ENCODE measurements at places on chromosomes 5 and 9.

DNA sequence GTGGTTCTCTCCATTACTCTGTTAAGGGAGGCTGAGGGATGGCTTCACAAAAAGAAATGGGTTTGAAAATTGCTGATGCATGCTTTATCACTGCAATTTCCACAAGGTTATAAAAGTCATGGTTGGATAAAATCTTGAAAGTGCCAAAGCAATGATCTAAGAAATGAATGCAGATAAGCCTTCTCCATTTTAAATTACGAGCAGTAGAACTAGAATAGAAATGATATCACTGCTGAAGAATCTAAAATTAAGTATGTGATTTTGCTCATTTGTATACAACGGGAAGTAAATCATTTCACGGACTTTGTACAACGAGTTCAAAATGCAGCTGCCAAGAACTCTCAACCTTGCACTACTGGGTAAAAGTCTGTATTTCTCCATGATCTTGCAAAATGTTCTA lies 299.0 kb downstream of the PRELID2 start:
- H3K4me1 ChIP-seq, result no peaks in the 10 kb centered on the region
- no peak overlapping the region for H3K27ac ChIP-seq
- H3K27me3 ChIP-seq, result no peaks in the 10 kb centered on the region
- no peak overlapping the region for H3K4me3 ChIP-seq
- DNase-seq, result no peak

- H3K36me3 ChIP-seq, result no peaks in the 10 kb centered on the region
- peaks cover 5% of the 10 kb centered on the region for H3K4me1 ChIP-seq
- H3K27ac ChIP-seq, result peak overlapping the region; percentile 71
- H3K27me3 ChIP-seq, result no peaks in the 10 kb centered on the region
These were observed 41.6 kb downstream of the TRIO start for GRCh38 chr5:14184725-14185124.

GRCh38 chr5:120808135-120808534 lies 344.0 kb downstream of the PRR16 start:
- H3K4me3 ChIP-seq, result no peak overlapping the region
- H3K27me3 ChIP-seq, result no peaks in the 10 kb centered on the region
- H3K4me1 ChIP-seq, result no peaks in the 10 kb centered on the region
- no peak for DNase-seq

GRCh38 chr9:111691672-111692329 lies 30.4 kb downstream of the GNG10 start:
- H3K36me3 ChIP-seq, result no peaks in the 10 kb centered on the region
- no peaks in the 10 kb centered on the region for H3K4me1 ChIP-seq
- no peaks in the 10 kb centered on the region for H3K27me3 ChIP-seq
- H3K27ac ChIP-seq, result no peak overlapping the region
- no peak overlapping the region for H3K4me3 ChIP-seq

All from breast epithelium (tissue), 4 donors.